NCI-H1417 treated with DMSO at 0.1 percent for 48 hours (cell line): ENCODE measurements at places on chromosomes 11 and 22.

GRCh38 chr11:78467931-78468330, 50.3 kb upstream of the GAB2 start:
- no peak for DNase-seq

DNA sequence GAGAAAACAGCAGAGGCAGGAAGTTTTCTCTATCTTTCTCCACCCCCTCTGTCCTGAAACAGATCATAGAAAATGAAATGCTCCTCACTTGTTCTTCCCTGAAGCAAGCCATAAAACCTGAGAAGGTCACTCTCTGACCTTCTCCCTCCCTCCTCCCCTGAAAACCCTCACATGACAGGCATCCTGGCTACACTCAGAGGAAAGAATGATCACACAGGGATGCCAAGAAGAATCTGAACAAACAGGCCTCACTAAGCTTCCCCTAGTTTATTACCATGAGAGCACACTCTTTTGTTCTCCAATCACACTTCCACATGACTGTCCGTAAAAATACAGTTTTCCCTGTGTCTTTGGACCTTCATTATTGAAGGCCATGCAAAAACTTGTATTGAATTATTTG, 300.1 kb downstream of the BUD13 start:
- no peak for DNase-seq

GRCh38 chr11:24585192-24585591, 88.3 kb downstream of the LUZP2 start:
- no peak for DNase-seq

DNA sequence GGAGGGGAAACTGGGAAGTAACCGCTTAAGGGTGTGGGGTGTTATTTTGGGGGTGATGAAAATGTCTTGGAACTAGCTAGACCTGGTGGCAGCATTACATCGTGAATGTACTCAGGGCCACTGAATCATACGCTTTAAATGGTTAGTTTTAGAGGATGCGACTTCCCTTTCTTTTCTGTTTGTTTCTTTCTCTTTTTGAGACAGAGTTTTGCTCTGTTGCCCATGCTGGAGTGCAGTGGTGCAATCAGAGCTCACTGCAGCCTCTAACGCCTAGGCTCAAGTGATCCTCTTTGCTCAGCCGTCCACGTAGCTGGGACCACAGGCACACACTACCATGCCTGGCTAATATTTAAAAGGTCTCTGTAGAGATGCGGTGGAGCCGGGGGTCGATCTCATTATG, 5.6 kb upstream of the MIAT start:
- no peak for DNase-seq

DNA sequence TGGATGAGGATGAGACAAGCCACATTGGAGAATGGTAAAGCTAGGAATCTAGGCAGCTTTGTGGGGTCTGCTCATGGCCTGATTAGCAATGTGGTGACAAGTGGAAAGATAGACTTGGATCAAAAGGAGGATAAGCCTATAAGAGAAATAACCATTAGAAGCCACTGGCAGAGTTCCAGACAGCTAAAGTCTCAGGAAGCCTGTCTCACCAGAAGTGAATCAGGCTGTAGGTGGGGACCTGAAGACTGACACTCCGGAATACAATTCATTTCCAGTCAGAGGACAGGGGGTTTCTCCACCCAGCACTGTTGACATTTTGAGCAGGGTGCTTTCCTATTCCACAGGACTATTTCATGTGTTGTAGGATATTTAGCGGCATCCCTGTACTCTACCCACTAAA, 129.7 kb downstream of the ARHGAP42 start:
- DNase-seq: no peak

GRCh38 chr22:23205339-23206049, 25.2 kb downstream of the BCR start:
- DNase-seq: no peak

DNA sequence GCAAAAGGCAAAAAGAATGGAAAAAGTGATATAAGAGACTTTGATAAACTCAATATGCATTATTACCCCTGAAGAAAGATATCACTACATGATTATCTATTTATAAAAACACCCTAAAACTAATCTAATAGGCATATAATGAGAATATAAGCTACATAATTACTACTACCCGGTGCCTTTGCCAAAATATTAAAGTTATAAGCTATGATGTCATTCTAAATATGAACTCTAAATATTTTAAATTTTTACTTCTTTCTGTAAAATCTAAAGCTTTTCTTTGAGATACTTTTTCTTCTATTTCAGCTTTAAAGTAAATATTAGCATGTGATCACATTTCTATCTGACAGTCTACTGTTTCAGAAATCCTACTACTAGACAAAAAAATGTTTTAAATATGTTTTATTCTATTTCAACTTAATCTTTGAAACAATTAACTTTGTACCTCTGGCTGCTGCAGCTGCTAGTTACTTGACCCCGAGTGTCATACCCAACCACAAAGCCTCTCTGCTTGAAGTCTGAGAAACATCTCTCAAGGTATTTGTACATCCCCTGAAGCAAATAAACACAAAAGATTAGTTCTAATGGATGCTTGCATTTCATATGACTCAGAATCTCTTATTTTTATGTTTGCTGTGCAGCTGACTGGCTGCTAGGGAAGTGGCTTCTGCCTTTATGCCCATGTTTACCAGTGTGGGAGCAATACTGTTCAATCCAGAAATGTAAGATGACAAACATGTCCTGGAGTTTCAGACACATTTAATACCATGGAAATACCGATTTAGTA, 26.8 kb downstream of the PGM2L1 start:
- DNase-seq: peak; percentile 74

GRCh38 chr22:38126928-38127668, 16.6 kb upstream of the BAIAP2L2 start:
- DNase-seq: no peak

DNA sequence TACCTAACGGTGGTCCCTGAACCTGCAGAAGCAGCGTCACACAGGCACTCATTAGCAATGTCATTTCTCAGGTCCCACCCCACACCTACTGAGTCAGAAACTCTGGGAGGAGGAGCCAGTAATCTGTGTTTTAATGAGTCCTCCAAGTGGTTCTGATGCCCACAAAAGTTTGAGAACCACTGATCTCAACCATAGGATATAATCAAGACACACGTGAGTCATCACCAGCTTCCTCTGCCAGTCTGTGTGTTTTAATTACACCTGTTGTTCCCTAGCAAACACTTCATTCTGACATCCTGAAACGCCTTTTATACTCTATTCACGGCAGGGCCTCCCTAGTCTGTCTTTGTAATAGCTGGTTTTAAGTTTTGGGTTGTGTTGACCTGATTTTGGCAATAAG, 5.8 kb downstream of the TECTA start:
- peak; percentile 21 for DNase-seq

DNA sequence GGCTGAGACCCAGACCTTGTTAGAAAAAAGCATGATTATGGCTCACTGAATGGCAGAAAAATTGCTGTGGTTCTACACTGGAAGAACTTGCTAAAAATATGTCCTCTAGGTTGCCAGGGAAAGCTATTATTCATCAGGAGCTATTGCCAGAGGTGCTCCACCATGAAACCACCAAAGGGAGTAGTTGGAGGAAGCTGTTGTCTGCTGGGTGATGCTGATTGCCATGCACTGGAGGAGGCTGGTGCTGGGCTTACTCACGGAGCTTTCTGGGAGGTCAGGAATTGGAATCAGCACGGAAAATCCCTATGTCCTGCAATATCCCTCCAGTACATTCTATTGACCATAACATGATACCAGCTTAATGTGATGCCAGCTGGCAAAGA, 199.6 kb upstream of the ZBED5 start:
- no peak for DNase-seq

DNA sequence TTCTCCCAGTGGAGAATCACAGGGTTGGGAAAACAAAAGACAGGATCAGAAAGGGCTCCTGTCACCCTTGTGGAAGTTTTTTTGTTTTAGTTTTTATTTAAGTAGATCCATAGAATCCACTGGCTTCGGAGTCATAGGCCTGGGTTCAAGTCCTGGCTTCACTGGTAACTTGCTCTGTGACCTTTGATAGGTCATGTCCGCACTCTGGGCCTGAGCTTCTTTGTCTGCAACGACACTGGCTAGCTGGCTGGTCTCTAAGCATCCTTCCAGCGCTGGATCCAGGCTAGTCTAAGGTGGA, 1.4 kb downstream of the ZFTA start:
- no peak for DNase-seq

- DNase-seq: no peak
Observed at GRCh38 chr22:46737976-46738646, at the start of gene CERK. TSS of gene CERK (minus strand) at chr22:46738252. CDS start at chr22:46738148, 104 bp downstream.
